ENCODE measurements at places on chromosomes 6 and 20.

DNA sequence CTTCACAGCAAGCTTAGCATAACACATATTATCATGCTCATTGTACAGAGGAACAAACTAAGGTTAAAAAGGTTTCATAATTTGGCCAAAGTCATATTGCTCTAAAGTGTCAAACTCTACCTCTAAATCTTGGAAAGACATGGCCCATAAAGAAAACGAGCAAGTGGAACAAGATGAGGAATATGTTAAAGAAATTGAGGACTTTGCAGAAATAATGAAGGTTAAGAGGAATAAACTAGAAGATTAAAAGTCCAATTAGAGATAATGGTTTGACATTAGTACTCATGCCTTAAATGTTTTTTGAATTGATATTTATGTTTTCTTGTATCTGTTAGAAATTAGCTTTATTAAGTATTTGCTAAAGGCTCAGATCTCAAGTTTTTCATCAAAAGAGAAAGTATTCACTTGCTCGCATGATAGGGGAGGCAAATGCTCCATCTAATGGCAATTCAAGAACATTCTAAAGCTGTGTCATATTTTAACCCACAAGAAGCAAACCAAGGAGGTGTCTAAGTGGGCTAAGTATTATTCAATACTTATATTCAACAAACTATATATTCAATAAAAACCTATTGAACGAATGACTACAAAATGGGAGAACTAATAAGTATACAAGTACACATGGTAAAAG lies 192.9 kb upstream of the SPTLC3 start:
- no peak for DNase-seq

DNA sequence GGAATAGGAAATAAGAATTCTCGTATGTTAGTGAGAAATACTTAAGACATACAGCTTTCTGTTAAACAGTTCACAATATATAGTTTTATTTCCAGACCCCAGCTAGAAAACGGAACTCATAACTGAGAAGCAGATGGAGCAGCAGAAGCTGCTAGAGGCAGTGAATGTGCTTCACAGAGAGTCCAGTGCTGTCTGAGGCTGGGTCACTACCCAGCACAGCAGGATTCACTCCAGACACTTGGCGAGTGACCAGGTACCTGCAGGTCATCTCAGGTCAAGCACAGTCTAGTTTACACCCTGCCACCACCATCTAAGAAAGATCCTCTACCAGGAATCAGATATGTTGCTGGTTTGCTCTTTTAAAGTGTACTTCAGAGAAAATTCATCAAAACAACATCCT lies 243.1 kb upstream of the RAB32 start:
- DNase-seq: no peak

GRCh38 chr6:45387236-45387635 lies 9.5 kb upstream of the SUPT3H start:
- no peak for DNase-seq

DNA sequence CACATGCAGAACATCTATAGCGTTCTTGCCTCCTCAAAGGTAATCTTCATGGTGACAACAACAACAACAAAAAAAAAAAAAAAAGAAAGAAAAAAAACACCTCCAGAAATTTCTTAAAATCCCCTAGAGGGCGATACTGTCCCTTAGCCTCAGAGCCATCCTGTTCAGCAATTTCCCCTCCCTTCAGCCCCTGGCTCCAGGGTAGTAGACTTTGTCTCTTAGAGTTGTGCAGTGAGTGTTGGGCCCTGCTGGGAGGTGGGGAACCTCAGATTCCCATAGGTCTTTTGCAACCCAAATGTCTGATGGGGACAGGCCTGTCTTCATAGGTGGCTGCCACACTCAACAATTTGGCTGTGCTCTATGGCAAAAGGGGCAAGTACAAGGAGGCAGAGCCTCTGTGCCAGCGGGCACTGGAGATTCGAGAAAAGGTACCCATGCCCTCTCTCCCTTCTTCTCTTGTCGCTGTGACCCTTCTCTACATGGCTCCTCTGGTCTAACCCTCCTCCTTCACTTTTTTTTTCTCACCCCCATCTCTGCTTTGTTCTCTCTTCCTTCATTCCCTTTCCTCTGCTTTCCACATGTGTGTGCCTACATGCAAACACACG lies 6.0 kb upstream of the PTK7 start:
- DNase-seq: no peak

- no peak for DNase-seq
Measured at GRCh38 chr20:32024683-32025295, 14.6 kb downstream of the CCM2L start.

DNA sequence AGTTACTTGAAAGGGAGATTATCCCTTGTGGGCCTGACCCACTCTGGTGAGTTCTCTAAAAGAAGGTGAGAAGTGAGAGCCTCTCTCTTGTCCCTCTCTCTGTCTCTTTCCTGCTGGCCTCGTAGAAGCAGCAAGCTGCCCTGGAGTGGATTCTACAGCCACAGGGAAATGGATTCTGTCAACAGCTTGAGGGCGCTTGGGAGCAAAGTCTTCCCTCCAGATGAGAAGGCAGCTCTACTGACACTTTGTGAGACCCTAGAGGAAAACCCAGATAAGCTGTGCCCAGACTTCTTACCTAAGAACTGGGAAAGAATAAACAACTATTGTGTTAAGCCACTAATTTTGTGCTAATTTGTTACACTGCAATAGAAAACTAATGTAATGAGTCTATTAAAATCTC lies 39.9 kb downstream of the ANKRD60 start:
- no peak for DNase-seq

- no peak for DNase-seq
Measured at GRCh38 chr6:110485491-110485890, 9.1 kb upstream of the SLC22A16 start.

DNA sequence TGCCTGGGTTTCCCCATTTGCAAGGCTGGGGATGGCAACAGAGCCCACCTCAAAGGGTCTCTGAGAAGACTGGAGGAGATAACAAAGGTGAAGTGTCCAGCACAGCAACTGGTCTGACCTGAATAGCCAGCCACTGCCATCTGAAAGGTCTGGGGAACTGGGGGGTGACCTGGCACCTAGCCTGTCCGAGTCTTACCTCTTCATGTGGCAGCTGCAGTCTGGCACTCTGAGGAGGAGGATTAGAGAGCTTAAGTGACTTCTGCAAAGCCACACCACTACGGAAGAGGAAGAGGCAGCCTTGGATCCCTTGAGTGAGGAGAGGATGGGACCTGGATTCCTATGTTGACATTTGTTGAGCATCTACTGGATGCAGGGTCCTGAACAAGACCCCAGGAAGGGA lies 22.2 kb downstream of the C20orf203 start:
- no peak for DNase-seq

GRCh38 chr20:17941826-17942196 lies 26.8 kb downstream of the SNX5 start:
- DNase-seq: no peak

GRCh38 chr20:21968486-21968885 lies 263.0 kb downstream of the PAX1 start:
- no peak for DNase-seq

- no peak for DNase-seq
Measured at GRCh38 chr6:373031-373430, 18.5 kb upstream of the IRF4 start.

DNA sequence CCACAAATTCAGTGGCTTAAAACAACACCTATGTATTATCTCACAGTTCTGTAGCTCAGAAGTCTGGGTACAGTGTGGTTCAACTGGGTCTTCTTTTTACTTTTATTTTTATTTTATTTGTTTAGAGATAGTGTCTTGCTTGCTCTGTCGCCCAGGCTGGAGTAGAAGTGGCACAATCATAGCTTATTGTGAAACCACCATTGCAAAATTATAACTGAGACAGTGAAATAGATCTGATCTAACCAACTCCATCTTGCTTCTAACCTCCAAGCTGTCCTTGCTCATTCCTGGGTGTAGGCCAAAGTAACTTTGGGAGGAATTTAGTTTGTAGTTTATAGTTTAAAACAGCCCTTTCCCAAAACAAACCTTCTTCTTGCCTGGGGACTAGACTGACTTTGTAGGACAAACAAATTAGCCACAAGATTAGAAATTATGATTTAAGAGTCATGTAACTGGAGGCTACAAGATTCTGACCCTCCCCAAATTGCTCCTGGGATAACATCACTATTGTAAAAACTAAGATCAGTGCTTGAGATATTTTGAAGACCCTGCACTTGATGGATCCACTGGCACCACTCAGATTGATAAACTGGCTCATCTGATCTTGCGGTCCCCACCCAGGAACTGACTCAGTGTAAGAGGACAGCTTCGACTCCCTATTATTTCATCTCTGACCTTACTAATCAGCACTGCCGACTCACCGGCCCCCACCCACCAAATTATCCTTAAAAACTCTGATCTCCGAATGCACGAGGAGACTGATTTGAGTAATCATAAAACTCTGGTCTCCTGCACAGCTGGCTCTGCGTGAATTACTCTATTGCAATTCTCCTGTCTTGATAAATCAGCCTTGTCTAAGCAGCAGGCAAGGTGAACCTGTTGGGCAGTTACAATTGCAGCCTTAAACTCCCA lies 193.4 kb upstream of the CDYL start:
- no peak for DNase-seq

GRCh38 chr20:43963872-43964791 lies 49.5 kb downstream of the TOX2 start:
- no peak for DNase-seq
